ENCODE measurements at places on chromosomes 1 and 21.
A peak's percentile ranks its signal among the peaks of the same experiment; 100 is the strongest.

DNA sequence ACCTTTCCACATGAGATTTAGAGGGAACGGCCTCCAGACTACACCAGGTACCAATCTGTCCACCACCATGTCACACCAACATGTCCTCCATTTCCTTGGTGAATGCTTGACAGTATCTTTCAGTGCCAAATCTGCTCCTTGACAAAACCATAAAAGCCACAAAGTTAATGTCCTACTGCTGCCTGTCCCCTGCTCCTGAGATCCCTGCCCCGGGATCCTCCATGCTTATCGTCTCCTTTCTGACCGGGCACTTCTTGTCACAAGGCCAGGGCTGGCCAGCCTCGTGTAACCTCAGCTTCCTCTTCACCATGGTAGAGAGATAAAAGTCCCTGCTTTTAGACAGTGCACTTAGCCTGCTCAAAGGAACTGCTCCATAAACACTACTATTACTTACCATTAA, 136.2 kb downstream of the NAV1 start:
- no peak for DNase-seq

DNA sequence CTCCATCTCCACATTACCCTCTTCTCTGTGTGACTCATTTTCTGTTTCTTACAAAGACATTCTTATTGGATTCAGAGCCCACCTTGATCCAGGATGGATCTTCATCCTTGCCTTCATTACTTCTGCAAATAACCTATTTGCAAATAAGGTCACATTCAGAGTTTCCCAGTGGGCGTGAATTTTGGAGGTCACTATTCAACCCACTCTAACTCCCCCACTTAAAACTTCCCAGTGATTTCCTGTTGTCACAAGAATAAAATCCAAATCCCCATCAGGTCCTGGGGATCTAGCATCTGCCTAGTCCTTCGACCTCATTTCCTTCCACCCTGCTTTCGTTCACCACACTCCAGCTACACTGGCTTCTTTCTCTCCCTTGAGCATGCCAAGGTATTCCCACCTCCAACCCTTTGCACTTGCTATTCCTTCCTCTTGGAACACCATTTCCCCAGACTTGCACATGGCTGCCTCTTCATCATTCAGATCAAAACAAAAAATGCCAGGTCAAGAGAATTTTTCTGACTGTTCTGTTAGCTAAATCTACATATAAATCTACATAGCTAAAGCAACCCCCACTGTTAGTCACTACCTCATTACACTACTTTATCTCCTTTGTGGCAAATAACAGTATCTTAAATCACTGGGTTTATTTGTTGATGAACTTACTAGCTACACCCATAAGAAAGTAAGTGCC, 187.2 kb downstream of the TOMM20 start:
- no peak for DNase-seq

DNA sequence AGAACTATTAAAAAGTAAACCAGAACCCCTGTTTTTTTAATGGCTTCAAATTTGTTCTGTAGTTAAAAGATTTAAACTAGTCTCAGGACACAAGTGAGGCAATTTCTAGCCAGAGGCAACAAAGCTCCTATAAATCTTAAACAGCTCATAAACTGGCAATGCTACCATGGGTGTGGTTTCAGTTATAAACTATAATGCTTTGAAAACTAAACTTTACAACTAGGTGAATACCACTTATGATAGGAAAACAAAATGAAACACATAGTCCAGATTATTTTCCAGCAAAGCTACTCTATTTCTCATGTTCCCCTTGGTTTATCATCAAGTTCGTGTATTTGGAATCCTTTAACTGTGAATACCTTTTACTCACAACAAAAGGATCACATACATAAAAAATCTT, 282.5 kb downstream of the VAV3 start:
- no peak for DNase-seq

GRCh38 chr1:8506456-8506855, 188.5 kb downstream of the SLC45A1 start:
- DNase-seq: no peak

DNA sequence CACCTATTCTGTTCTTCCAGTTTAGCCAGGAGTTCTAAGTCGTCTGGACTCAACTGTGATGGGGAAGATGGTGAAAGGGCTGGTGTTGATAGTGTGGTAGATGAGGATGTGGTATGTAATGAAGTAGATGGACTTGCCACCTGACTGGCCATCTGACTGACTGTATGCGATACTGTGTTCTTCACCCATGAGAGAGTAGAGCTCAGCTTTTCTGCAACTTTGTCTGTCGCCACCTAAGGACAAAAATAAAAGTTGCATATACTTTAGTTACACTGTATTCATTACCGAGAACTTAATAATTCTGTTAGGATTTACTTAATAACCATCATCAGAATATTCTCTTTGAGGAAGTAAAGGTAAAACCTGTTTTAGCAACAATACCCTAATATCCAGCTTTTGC, 48.5 kb downstream of the EVI5 start:
- DNase-seq: no peak

DNA sequence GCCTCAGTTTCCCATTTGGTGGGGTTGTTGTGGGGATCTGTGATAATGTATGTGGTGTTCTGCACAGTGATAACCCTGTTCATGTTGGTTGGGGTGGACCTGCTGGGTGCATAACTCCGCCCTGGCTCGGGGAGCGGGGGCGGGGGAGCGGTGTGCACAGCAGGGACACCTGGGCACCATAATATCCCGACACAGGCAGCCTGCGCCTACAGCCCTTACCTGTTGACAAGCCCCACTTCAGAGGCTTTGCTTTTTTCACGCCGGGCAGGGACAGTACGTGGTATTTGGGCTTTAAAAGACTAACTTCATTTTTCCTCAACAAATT, 48.0 kb upstream of the ACOT11 start:
- no peak for DNase-seq

- peak; percentile 83 for DNase-seq
Observed at GRCh38 chr21:14215971-14216641, at the start of gene RBM11. Gene RBM11, plus strand, starts transcription at chr21:14216157. Its CDS starts 30 bp downstream, at chr21:14216187.

- DNase-seq: peak; percentile 12
Observed at GRCh38 chr21:14591882-14592281, 45.8 kb upstream of the SAMSN1 start.

GRCh38 chr1:67788238-67788790, 45.0 kb downstream of the GNG12 start:
- DNase-seq: no peak

- DNase-seq: no peak
Observed at GRCh38 chr1:4797016-4797410, 142.6 kb downstream of the AJAP1 start.

DNA sequence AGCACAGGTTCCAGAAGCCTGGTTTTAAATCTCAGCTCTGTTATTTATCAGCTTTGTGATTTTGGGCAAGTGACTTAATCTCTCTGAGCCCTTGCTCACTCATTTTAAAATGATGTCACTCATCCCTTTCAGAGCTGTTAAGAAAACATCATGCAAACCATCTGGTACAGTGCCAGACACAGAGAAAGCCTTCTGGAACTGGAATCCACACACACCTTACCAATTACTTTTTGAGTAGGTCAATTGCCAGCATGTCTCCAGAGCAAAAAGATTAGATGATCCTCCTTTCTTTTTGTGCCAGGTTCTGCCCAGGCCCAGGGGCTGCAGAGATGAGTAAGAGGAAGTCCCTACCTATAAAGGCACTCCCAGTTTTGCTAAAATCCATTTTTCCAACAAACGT, 61.3 kb downstream of the ROR1 start:
- no peak for DNase-seq

GRCh38 chr1:37036667-37037053, 2.3 kb upstream of the GRIK3 start:
- no peak for DNase-seq

DNA sequence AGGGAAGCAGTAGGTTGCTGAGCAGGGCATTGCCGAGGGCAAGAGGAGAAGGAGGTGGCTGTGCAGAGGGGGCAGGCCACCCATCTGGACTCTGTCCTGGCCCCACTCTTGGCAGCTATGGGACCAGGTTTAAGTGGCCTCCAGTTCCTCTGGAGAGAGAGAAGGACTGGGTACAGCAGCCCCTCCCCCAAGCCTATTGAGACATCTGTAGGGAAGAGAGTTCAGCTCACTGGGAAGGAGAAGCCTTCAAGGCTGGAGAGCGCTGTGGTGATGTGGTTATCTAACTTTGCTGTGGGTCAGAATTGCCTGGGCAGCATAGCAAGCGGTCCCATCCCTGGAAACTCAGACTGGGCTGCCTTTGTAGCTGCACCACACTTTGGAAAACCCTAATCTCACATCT, 93.9 kb downstream of the KCNJ15 start:
- no peak for DNase-seq

DNA sequence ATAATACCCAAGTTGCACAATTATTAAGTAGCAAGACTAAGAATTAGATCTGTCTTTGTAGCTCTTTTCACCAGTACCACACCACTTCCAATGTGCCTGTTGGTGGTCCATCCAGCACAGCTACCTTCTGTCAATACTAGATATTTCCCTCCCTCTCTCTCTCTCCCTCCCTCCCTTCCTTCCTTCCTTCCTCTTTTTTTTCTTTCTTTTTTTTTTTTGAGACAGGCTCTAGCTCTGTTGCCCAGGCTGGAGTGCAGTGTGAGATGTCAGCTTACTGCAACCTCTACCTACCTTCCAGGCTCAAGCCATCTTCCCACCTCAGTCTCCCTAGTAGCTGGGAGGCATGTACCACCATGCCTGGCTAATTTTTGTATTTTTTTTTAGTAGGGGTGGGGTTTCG, 21.1 kb downstream of the KPNA6 start:
- DNase-seq: no peak

GRCh38 chr21:43703035-43703880, 15.7 kb upstream of the PDXK start:
- DNase-seq: peak; percentile 34

- DNase-seq: no peak
Observed at GRCh38 chr1:25858494-25858893, 763 bp downstream of the AUNIP start.

GRCh38 chr1:164628772-164629171, 69.8 kb downstream of the PBX1 start:
- no peak for DNase-seq

DNA sequence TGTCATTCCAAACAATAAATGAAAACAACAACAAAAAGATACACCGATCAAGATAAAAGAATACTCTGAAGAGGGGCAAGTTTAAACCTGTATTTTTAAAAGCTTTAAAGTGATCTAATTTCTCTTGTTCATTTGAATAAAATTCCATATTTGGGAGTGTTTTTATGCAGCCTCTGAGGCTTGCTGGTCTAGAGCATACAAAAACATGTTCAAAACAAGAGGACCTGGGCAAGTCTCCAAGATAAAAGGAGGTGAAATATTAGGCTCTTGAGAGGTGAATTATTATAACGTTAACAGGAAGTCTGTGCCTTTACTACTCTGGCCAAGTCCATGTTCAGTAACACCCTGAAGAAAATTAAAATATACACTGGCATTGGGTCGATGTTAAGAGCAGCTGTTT, 20.1 kb downstream of the URB1 start:
- DNase-seq: no peak

- DNase-seq: no peak
Observed at GRCh38 chr1:97926017-97926708, 5.3 kb upstream of the DPYD start.

- no peak for DNase-seq
Observed at GRCh38 chr1:27600498-27601175, 3.3 kb downstream of the AHDC1 start.

DNA sequence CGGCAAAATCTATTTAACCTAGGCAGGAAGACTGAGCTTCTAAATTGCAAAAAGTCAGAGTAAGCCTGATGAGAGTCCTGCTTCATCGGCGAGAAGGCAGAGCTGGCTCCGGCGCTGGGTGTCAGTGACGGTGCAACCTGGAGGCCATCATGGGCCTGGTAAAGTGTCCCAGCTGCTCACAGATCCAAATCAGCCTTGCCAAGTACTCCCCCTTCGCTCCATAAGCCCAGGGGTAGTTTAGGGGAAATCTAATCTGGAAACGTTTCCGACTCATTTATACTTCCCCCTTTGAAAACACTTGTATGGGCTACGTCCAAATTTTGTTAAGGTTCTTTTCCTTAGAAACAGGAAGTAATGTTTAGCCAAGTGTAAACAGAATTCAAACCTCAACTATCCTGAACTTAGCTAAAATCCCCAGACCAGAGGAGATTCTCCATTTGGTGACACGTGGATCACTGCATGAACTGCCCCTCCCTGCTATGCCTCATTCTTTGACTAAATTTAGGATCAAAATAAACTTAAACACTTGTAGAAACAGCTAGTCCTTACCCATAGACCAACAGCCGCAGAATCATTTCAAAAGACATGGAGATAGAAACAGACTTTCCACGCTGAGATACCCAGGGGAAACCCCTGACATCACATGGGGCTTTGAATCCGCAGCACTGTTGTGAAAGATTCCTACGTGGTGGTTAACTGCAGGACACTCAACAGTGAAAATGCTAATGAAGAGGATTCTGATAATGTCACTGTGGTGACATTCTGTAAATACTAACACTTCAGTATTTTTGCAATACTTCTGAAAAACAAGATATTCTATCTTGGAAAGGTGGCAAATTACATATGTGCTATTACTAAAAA, 172.7 kb downstream of the TGFBR3 start:
- DNase-seq: peak; percentile 54

DNA sequence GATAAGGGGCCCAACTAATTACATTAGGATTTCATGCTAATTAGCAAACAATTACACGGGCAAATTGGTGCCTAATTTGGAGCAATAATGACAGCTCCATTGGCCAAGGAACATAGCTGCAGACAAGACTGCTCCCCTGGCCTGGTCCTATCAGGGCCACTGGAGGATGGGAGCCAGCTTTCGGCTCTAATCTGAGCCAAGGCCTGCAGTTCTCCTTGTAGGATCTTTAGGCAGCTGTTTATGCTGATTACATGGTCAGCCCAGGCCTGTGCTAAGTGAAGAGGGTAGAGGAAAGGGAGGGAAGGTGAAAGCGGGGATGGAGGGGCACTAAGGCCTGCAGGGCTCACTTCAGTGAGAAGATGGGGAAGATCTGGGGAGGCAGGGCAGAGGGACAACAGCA, 12.4 kb upstream of the ADGRB2 start:
- DNase-seq: no peak

GRCh38 chr1:59845091-59845490, 30.3 kb downstream of the HOOK1 start:
- DNase-seq: no peak

DNA sequence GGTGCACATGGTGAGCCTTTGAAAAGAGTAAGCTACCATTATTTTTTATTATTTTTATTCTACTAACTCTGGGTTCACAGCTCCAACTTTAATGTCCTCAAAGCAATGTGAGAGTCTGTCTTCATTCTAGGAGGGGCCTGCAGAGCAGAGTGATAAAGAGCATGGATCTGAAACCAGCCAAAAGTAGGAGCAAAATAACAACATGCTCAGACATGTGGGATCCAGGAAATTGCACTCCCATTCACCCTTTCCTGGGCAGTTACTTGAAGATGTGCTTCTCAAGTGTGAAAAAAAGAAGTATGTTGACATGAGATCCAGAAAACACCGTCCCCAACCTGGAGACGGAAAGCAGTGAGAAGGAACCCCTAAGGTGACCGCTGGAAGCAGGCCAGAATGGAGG, 8.7 kb upstream of the LIN28A start:
- DNase-seq: no peak

Measured in activated naive CD8-positive, alpha-beta T cell treated with anti-CD3 and anti-CD28 coated beads, Interleukin-2, amount 50 U/mL, for 24 hours (primary cell).